ENCODE measurements at places on chromosomes 4 and X.
A peak's percentile ranks its signal among the peaks of the same experiment; 100 is the strongest.

- DNase-seq: no peak
These were observed 31.0 kb downstream of the AFAP1 start for GRCh38 chr4:7908668-7909067.

DNA sequence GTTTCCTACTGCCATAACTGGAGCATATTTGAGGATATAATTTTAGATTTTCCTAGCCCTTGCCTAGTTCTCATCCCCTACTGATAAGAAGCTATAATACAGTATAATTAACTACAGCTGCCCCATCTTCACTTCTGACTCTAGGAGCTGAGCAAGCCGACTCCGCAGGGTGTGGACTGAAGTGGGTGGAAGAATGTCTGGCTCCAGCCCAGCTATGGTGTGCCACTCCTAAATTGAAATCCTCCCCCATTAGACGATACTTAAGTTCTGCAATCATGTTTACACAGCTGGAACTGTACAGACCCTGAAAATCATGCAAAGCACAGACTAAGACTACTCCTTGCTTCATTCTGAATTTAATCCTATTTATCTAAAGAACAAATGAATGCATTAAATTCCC is 93.1 kb downstream of the PCDH19 start:
- DNase-seq: no peak

GRCh38 chr4:48122756-48123155 is 11.3 kb downstream of the TXK start:
- DNase-seq: no peak

GRCh38 chrX:30525732-30526131 is 51.8 kb downstream of the TASL start:
- DNase-seq: no peak

DNA sequence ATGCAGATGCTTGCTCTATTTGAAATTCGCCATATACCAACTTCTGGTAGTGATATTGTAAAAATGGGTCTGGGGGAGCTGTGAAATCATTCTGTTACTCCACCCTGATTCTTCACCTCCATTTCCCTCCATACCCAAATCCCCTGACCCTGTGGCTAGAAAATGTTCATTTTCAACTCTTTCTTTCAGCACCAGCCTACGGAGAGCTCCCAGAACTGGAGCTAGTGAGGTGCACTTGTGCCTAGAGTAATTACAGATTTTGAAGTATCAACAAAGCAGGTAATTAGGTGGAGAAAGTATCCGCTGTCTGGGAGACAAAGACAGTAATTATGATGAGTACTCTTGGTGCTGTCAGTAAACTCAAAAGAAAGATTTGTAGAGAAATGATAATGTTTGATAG is 8.1 kb downstream of the ARHGAP36 start:
- no peak for DNase-seq

- DNase-seq: no peak
These were observed 4.0 kb downstream of the DCLK2 start for GRCh38 chr4:150082241-150082640.

DNA sequence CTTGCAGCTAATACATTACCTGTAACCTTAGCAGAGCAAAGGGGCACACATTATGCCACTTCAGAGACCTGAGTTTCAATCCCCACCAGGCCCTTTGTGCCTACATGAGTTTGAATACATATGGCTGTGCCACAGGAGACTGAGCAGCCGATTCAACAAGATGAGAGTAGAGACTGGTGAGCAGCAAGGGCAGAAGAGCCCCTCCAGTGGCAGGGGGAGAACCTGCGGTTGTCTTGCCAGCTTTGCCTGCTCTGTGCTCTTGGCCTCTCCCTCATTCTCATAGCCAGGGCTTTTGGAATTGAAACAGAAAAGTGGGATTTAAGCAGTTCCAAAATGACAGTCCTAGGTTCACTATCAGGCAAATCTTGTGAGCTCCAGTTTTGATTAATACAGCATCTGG is 52.3 kb upstream of the CLNK start:
- DNase-seq: no peak

GRCh38 chrX:109472939-109473735 is 8.7 kb downstream of the GUCY2F start:
- peak; percentile 50 for DNase-seq

- peak; percentile 52 for DNase-seq
These were observed 4.5 kb downstream of the NKX3-2 start for GRCh38 chr4:13539619-13540445.

GRCh38 chr4:120922381-120923206 is at the start of gene PRDM5:
Gene PRDM5 (minus strand): TSS chr4:120922726. CDS start chr4:120922608, 118 bp downstream.
- peak; percentile 70 for DNase-seq

GRCh38 chr4:15425520-15425919 is 2.3 kb upstream of the C1QTNF7 start:
- no peak for DNase-seq

GRCh38 chr4:158067646-158068045 is 105.2 kb downstream of the GASK1B start:
- no peak for DNase-seq

DNA sequence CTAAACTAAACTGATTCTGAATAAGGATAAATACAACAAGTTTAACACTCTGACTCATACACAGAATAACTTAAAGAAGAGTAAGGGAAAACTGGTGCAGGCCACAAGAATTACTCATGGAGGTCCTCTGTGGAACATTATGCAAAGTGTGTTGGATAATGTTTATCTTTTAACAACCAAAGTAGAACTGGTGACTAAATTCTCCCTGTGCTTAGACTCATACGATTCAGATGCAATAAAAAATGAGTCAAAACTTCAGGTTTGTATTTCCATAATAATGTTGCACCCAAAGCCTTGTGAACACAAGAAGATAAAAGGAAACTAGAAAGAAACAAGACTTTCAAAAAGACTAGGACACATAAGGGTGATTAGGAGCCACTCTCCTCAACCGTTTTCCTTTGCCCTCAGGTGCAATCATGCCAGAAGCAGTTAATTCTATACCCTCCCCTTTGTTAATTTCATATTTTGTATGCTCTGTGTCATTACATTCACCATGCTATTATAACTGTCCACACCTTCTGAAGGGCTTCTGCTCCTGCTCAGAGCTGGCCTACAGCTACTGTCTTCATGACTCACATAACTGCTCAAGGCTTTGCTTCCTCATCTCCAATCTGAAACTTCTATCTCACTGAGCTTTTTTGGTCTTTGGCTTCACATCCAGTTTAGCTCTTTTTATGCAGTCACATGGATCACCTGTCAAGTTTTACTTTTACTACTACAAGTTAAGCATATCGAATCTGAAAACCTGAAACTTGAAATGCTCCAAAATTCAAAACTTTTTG is 60.2 kb downstream of the KCNIP4 start:
- no peak for DNase-seq

DNA sequence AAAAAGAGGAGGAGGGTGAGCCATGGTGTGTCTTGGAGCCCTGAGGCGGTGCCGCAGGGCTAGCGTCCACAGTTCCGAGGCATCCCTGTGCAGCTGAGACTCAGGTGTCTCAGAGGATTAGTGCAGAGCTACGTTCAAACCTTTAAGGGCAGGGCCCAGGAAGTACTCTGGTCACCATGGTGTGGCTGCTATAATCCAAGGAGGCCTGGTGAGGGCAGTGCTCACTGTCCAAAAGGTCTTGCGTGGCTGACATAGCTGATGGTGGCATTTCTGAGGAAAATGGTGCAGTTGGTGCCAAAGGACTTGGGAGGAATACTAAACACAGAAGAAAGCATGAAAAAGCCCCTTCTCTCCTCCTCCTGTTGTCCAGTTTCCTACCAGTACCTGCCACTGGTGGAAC is 146.9 kb downstream of the DCHS2 start:
- no peak for DNase-seq

- no peak for DNase-seq
These were observed 85.9 kb upstream of the UGT8 start for GRCh38 chr4:114512595-114513295.

GRCh38 chr4:145524552-145524951 is 42.9 kb downstream of the SMAD1 start:
- no peak for DNase-seq
